ENCODE measurements at places on chromosomes 2 and 18.

DNA sequence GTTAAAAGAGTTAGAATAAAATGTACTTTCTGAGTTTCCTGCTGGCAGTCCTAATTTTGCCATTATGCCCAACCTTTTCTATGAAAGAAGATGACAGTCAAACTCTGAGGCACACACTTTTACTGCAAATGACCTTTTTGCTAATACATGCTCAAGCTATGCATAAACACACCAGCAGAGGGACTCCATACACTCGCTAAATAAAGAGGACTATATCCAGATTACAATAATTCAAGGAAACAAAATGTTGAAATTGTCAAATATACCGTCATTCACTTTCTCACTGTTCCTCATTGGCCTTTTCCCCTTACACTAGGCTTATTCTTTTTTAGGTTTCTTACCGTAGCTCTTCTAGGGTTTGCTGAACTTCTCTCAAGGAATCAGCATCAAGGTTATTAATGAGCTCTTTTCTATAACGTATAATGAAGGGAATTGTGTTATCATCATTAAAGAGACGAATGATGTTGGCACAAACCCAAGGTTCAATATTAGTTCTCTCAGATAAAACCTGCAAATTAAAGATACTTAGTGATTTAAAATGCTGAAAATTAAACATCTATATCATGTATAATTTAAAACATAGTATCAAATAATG is 25.7 kb downstream of the SRBD1 start:
- DNase-seq, result no peak

GRCh38 chr18:9319333-9319732 is 15.2 kb upstream of the TWSG1 start:
- no peak for DNase-seq

DNA sequence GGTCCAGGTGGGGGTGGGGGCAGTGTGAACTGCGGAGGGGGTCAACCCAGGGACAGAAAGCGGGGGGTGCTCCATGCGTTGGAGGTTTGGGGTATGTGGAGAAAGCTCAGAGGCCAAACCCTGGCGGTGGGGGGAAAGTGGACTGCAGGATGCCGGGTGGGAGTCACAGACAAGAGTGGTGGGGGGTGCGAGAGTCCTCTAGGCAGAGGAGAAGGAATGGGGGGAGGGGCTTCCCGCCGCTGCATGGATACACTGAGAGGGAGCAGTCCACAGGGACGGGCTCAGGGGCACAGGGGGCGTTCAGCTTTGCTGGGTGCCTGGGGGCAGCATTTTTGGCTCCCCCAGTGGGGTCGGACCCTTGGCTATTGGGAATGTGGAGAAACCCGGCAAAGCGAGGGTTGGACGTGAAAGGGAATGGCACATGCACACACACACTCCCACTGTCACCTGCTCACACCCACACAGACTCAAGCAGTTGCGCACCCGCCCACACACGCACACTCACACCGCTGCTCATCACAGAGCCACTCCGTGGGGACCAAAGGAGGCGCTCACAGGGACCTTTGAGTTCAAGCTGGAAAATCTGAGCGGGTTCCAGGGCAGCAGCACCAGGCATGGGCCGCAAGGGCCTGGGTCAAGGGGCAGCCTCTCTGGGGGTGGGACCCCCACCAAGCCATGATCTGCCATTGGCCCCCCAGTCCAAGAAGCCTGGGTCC is 7.7 kb downstream of the GBX2 start:
- DNase-seq, result no peak

DNA sequence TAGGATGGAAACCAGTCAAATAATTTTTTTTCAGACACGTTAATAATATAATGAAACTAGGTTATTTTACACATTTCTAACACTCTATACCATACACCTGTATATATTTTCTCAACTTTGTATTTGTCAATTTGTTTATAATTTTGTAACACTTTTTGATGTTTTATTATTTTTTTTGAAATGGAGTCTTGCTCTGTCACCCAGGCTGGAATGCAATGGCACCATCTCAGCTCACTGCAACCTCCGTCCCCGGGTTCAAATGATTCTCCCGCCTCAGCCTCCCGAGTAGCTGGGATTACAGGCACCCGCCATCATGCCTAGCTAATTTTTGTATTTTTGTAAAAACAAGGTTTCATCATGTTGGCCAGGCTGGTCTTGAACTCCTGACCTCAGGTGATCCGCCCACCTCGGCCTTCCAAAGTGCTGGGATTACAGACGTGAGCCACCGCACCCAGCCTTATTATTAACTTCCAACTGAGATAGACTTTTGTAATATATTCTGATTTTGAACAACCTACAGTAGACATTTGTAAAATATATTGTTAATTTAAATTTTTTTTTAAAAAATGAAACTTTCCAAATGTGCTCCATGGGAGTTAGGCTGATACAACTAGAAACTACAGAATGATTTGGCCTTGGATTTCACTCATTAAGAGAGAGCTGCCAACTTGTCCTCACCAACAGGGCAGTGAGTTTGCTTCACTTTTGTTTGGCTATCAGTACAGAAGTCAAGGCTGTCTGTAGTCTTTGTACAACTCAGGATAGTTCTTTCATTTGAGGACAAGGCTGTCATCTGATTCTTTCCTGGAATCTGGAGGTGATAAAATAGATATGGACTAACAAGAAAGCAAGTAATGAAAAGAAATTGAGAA is 33.9 kb upstream of the COBLL1 start:
- no peak for DNase-seq

GRCh38 chr18:9708057-9708433 is at the start of gene RAB31:
RAB31 (plus strand) TSS chr18:9708301; CDS start chr18:9708406, 105 bp downstream.
- no peak for DNase-seq

DNA sequence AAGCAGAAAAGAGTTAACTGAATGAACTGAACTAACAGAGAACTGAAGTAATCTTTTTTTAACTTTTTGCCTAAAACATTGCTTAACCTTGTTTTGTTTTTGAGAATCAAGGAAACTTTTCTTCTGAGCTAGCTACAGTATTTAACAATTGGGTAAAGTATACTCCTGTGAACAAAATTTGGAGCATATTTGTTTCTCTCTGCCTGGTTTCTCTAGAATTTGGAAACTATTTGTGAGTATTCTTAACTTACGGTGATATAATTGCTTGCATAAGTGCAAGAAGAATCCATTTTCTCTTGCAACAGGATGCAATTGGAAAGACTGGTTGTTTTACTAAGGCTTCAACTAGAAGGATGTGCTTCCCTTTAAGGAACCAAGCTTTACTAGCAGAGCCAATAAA is 65.9 kb upstream of the FAM98A start:
- DNase-seq, result no peak

GRCh38 chr2:219631904-219632759 is 4.7 kb downstream of the SLC4A3 start:
- no peak for DNase-seq

DNA sequence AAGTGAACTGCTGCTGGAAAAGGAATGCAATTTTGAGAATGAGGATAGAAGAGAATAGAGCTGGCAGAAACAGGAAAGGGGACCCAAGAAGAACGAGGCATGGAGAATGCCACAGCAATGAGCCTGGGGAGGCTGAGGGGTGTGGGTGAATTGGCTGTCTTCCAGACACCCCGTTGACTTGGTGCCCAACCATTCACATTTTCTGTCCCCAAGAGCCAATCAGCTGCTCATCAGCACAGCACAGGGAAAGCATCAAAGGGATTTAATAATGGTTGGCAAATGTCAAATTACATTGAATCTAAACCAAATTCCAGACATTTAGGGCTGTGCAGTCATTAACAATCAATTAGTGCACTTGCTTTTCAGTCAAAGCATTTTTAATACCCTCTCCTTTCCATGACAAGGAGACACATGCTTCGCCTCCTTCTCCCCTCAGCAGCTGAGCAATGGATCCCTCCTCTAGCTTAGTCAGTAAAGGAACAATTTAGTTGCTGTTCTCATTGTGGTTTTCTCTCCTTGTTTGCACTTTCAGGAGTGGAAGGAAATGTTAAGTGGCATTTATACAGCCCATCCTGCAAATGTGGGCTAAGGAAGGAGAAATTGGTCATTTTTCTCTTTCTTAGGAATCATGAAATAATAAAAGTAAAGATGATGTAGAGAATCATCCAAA is 98.8 kb downstream of the KLF7 start:
- DNase-seq, result no peak

DNA sequence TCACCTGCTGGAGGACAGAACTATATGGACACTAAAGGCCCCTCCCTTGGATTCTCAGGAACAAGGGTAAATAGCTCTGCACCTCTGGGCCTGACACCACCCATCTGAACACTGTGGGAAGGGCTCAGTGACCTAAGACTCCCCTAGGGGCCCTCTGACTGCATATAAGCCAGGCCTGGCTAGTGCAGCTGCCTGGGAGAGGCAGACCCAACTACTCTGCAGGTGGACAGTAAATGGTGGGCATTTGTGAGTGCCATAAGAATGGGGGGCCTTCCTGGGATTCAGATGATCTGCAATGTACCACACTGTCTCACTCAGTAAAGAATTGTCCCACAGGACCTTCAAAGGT is 11.2 kb upstream of the WIPF1 start:
- no peak for DNase-seq

DNA sequence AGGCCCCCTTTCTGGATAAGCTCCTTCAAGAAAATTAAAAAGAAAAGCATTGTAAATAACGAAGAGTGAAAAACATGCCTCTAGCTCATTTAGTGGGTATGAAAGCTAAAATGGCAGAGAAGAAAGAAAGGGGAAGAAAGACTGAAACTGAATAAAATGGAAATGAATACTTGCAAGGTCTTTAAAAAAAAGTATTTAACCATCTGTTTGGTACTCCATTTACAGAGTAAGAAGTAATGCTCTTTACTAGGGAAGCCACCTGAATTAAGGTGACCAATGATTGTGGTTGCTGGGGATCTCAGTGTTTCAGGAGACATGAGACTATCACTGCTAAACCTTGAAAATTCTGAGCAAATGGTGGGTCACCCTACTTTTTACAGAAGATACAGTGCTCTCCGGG is 17.7 kb upstream of the ARL5A start:
- no peak for DNase-seq

- no peak for DNase-seq
These were observed 19.3 kb downstream of the GALM start for GRCh38 chr2:38685116-38685735.

Measured in activated CD8-positive, alpha-beta memory T cell treated with anti-CD3 and anti-CD28 coated beads for 4 hours (primary cell).